ENCODE measurements at places on chromosomes 4 and X.

DNA sequence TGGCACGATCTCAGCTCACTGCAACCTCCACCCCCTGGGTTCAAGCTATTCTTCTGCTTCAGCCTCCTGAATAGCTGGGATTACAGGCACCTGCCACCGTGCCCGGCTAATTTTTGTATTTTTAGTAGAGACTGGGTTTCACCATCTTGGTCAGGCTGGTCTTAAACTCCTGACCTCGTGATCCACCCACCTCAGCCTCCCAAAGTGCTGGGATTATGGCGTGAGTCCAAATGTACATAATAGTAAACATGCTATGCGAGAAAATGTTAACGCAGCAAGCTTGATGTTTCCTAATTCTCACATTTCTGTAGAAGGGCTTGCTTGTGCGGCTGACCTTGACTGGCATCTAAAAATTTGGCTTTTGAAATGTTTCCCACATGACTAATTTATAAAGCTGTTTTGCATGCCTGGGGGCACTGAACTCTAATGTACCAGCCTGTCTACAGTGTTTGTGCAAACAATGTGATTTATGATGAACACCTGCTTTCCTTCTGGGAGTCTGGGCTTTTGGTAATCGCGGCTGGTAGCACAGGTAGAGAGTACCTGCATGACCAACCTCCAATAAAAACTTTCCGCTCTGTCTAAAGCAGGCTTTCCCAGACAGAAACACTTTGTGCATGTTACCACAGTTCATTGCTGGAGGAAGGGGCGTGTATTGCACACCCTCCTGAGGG, 216.8 kb downstream of the IL15 start:
- no peak for DNase-seq

GRCh38 chr4:155377276-155377675, 511 bp upstream of the MAP9 start:
- no peak for DNase-seq

GRCh38 chr4:4349867-4350266, 37.0 kb upstream of the NSG1 start:
- no peak for DNase-seq

- no peak for DNase-seq
Observed at GRCh38 chrX:6693051-6693450, 158.1 kb upstream of the VCX3A start.

- no peak for DNase-seq
Observed at GRCh38 chrX:83508526-83509253, 600 bp downstream of the POU3F4 start.
